Activated T-cell treated with anti-CD3 and anti-CD28 coated beads, Interleukin-2, amount 50 U/mL, for 24 hours (primary cell): ENCODE measurements at places on chromosomes 6 and 20.

- no peak for DNase-seq
Observed at GRCh38 chr6:114253431-114253830, 89.4 kb downstream of the HS3ST5 start.

GRCh38 chr6:9398071-9398766, 962.9 kb upstream of the SLC35B3 start:
- no peak for DNase-seq

DNA sequence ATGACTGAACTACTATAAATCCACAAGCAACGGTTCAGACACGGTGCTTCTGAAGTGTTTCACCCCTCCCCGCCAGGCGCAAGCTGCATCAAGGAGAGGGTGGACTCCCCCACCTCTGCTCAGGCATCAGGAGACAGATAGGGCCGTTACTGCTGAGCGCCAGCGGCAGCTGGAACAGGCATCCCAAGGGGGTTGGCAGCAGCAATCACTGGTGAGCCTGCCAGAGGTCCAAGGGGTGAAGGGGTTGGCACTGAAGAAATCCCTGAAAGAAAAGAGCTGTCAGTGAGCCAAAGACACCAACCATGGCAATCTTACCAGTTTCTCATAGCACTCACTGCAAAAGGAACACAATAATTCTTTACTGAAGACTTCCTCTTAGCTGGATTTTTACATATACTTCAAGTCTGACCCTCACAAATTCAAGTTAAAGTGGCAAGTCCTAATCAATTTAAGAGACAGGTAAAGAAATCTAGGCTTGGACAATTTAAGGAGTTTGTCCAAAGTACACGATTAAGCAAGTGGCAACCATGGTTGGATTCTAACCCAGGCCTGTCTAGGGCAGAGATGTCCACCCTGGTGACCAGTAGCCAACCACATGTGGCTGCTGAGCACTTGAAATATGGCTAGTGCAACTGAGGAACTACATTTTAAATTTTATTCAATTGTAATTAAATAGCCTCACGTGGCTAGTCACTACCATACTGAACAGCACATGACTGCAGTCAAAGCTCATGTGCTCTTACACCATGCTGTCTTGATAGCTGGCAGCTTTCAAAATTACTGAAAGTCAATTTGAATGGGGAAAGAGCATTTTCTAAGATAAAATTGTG, 21.7 kb upstream of the TBC1D20 start:
- no peak for DNase-seq

GRCh38 chr6:12384357-12384912, 94.3 kb downstream of the EDN1 start:
- DNase-seq: no peak

- no peak for DNase-seq
Observed at GRCh38 chr20:25369971-25370370, 20.7 kb downstream of the ABHD12 start.

DNA sequence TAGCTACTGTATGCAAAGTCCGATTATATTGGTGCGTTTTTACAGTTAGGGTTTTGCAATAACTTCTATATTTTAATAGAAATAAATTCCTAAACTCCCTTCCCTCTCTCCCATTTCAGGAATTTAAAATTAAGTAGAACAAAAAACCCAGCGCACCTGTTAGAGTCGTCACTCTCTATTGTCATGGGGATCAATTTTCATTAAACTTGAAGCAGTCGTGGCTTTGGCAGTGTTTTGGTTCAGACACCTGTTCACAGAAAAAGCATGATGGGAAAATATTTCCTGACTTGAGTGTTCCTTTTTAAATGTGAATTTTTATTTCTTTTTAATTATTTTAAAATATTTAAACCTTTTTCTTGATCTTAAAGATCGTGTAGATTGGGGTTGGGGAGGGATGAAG, 13.7 kb upstream of the PLCG1 start:
- DNase-seq: no peak

- no peak for DNase-seq
Observed at GRCh38 chr20:16918366-16918765, 170.2 kb downstream of the OTOR start.
